ENCODE measurements at places on chromosomes 16 and 17.

GRCh38 chr17:27315796-27316465 lies 22.0 kb downstream of the WSB1 start:
- no peak for DNase-seq

- no peak for DNase-seq
Observed at GRCh38 chr17:64682261-64683181, 20.4 kb upstream of the SMURF2 start.

GRCh38 chr17:82297280-82297713 lies 20.1 kb downstream of the CD7 start:
- peak; percentile 89 for DNase-seq

DNA sequence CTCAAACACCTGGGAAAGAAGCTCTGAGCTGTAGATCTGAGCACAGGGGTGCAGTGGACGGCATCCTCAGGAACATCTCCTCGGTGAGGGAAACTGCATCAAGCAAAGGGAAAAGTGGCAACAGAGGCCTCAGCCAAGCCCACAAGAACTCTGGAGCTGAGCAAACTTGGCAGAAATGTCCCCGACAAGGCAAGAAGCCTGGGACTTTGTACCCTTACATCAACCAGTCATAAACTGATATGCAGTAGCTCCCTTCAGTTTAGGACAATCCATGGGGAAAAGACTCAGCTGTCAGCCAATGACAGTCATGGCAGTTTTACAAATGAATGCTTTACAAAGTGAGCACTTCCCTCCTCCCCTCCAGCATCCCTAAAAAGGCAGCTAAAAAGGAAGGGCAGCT lies 210.0 kb upstream of the DYNLRB2 start:
- no peak for DNase-seq

GRCh38 chr16:86882586-86883280 lies 304.4 kb downstream of the FOXL1 start:
- peak; percentile 87 for DNase-seq
